ENCODE measurements at places on chromosomes 16 and 17.

- no peak for DNase-seq
Observed at GRCh38 chr17:6163612-6164333, 93.6 kb downstream of the WSCD1 start.

DNA sequence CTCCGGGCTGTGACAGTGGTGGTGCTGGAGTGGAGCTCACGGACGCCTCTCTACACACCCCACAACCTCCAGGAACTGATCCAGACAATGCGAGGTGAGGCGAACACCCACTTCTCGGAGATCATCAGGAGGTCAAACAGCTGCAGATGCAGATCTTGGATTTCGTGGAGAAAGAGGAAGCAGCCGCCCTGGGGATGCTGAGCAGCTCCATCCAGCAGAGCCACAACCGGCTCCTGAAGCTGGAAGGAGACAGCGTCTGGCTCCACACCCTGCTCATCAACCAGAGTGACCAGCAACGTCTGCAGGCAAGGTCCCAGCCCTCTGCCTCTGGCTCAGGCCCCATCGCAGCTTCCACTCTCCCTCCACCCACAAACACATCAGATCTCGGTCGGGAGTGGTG, 13.2 kb upstream of the SLC16A5 start:
- DNase-seq = no peak

- no peak for DNase-seq
Observed at GRCh38 chr16:89765292-89765830, 44.0 kb downstream of the ZNF276 start.

GRCh38 chr17:45325810-45326209, 9.0 kb upstream of the MAP3K14 start:
- peak; percentile 1 for DNase-seq

DNA sequence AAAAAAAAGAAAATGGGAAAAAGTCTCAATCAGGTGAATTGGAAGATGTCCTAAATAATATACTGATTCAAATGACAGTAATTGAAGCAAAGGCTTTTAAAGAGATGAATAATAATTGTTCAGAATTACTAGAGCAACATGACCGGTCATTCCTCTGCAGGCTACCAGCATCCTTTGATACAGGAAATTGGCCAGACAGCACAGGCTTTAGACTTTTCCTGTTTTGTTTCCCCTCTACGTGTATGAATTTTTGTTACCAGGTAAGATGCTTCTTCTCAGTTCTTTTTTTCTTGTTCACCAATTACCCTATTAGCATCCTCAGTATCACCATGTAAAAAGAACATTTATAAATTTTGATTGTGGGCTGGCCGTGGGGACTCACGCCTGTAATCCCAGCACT, 77.5 kb downstream of the RPGRIP1L start:
- DNase-seq = no peak

- no peak for DNase-seq
Observed at GRCh38 chr16:3485097-3485745, 10.1 kb downstream of the C16orf90 start.

- no peak for DNase-seq
Observed at GRCh38 chr16:9622268-9622667, 530.8 kb downstream of the HAPSTR1 start.

DNA sequence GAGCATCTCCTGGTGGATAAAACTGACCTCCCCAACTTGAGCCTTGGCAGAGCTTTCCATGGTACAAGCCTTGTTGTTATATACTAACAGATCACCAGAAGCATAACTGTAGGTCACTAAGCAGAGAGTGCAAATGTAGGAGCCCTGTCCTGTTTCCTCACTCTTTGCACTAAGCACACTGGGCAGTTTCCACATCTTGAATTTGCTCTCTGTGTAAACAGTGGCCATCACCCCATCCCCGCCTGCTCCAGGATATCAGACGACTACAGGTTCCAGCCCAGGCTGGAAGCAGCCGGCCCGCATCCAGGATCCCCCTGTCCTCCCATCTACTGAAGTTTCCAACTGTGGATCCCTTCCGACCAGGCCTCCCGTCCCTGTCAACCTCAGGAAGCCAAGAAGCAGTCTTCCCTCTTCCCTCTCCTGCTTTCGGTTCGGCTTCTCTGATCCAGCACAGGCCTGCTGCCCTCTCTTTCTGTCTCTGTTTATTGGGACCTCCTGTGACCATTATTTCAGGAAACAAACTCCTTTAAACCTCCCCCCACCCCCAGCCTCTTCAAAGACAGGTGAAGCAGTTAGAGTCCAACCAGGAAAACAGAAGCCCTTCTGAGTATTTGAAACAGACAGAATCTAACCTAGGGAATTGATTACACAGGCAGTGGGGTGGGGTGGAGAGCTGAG, 22.6 kb upstream of the CACNG4 start:
- DNase-seq = no peak

GRCh38 chr17:43574896-43575525, 28.9 kb upstream of the ETV4 start:
- no peak for DNase-seq

- no peak for DNase-seq
Observed at GRCh38 chr17:2799653-2800052, 3.4 kb downstream of the RAP1GAP2 start.

DNA sequence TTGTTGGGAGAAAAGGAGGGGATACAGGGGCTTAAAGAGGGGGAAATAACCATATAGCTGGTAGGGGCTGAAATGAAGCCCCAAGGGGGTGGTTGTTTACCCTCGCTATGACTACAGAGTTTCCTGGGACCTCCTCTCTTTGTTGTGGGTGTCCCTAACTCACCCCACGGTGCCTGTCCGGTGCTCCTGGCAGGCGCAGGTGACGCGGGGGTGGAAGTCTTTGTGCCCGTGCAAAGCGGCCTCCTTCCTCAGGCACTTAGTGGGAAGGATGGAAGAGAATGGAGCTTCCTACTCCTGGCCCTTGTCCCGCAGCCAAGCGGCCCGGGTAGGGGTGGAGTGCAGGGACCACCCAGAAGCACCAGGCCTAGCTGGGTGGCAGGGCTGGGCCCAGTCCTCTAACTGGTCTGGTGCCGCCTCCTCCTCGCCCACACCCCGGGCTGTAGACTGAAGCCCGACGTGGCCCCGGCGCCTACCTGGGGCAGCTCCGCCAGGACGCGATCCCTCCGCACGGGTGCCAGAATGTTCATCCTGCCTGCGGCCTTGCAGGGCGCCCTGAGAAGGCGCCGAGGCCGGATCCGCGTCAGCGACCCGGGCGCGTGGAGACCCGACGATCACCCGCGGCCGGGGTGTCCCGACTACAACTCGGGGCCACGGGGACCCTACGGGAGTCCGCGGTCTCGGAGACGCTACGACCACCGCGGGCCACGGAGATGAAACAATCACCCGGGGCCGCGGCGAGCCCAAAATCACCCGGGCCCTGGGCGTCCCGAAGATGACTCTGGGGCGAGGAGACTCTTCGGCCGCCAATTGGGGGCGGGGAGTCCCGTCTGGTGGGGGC, 709 bp downstream of the RAB34 start:
- DNase-seq = no peak

DNA sequence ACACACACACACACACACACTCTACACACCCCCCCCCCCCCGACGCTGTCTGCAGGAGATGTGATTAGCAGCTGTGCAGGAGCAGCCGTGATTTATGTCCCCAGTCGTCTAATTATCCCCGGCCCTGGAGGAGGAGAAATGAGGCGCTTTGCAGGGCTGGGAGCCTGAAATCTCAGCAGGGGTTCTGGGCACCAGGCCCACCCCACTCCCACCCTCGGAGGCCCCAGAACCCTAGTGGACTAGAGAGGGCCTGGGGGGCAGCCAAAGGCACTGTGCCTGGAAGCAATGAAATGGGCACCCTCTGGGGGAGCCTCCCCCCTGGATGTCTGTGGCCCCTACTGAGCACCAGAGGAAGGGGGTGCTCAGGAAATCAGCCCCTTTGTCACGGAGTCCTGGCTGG, 134.2 kb upstream of the CIBAR2 start:
- DNase-seq = no peak

- no peak for DNase-seq
Observed at GRCh38 chr17:58370309-58370708, 18.3 kb upstream of the SUPT4H1 start.

- DNase-seq = no peak
Observed at GRCh38 chr17:62161405-62162148, 96.5 kb upstream of the MED13 start.

GRCh38 chr17:74780443-74781238, 4.5 kb upstream of the NAT9 start:
- peak; percentile 63 for DNase-seq

GRCh38 chr17:63960006-63960405, 12.7 kb downstream of the SCN4A start:
- no peak for DNase-seq

DNA sequence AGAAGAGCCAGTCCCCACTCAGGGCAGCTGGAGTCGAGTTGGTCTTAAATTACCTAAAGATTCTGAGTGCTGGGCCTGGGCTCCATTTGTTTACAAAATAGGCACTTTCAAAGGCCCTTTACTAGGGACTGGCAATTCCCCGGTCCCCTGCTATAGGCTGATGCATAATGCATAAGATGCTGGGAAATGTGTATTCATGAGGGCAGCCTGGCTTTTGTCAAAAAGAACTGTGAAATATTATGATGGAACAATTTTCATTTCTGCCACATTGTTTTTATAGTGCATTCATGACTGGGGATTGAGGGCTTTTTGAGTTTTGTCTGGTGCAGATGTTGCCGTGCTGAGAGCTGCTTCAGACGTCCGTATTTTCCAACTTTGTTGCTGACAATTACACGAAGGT, 617.0 kb upstream of the CDH5 start:
- no peak for DNase-seq

DNA sequence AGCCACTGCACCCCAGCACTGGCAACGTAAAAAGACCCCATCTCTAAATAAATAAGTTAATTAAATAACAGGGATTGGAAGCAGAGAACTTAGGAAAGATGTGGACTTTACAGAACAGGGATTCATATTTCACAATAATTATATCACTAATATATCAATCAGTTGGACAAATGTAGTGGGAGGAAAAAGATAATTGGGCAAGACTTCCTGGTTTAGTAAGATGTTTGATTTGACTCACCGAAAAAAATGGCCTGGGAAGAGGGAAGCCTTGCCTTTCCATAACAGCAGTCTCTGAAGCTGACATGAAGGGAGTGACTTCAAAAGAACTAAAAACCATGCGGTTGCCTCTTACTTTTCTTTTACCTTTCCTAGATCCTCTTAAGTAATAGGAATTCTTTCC, 15.2 kb upstream of the C17orf78 start:
- no peak for DNase-seq

DNA sequence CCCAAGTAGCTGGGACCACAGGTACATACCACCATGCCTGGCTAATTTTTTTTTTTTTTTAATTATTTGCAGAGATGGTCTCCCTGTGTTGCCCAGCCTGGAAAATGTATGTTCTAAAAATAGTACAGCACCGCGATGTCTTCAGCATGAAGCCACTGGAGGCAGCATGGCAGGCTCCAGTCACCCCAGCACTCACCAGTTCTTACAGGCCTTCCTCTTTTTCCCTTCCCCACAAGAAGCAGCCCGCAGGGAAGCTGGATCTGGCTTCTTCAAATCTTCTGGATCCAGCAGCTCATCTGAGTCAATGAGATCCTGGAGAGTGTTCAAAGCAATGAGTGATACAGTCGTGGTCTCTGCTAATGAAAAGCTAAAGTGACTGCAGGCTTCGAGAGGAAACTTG, 16.2 kb downstream of the CIAPIN1 start:
- no peak for DNase-seq

GRCh38 chr16:70789595-70790447, 11.1 kb downstream of the VAC14 start:
- DNase-seq = no peak

DNA sequence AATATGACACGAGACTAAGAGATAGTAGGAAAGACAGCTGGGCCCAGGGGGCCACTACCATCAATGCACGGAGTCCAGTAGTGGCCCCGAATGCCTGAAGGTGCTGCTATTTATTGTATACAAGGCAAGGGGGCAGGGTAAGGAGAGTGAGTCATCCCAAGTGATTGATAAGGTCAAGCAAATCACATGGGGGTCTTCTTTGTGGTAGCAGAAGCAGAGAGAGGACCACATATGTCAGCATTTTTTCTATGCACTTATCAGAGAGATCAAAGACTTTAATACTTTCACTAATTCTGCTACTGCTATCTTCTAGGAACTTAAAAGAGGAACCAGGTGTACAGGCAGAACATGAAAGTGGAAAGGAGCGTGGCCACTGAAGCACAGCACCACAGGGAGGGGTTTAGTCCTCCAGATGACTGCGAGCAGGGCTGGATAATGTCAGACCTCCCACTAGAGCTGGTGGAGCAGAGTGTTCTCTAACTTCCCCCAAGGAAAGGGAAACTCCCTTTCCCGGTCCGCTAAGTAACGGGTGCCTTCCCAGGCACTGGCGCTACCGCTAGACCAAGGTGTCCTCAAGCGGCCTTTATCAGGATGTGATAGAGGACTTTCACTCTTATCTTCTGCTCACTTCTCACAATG, 26.4 kb upstream of the ARL4D start:
- DNase-seq = no peak

DNA sequence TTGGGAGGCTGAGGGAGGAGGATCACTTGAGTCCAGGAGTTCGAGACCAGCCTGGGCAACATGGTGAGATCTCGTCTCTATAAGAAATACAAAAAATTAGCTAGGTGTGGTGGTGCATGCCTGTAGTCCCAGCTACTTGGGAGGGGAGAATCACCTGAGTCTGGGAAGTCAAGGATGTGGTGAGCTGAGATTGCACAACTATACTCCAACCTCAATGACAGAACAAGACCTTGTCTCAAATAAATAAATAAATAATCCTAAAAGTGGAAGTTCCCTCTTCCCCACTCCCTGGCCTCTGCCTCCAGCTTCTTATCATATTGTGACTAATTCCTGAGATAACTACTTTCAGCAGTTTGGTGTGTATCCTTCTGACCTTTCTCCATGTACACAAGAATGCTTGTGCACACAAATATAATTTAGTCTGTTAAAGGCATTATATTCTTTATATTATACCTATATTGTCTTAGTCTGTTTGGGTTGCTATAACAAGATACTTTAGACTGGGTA, 23.5 kb upstream of the DNAJA2 start:
- no peak for DNase-seq

- DNase-seq = no peak
Observed at GRCh38 chr17:7312432-7313087, 2.6 kb downstream of the GPS2 start.

DNA sequence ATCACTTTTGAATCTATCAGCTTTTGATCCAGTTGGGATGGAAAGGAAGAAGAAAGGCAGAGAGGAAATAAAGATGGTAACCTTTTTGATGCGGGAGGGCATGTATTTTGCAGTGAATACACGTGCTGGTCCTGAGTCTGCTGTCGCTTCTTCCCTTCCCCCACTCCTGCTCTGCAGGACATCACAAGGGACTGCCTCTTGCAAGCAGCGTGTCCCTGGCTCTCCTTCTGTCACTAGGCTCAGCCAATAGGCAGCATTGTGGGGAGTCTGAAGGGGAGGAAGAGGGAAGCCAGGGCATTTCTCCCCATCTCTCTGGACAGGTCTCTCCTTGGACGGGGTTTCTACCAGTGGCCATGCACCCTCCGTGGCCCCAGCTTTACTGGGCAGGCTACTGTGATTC, 15.7 kb upstream of the WFDC1 start:
- no peak for DNase-seq

- no peak for DNase-seq
Observed at GRCh38 chr17:48384164-48384563, 45.9 kb downstream of the SKAP1 start.

GRCh38 chr16:23306199-23307100, 4.3 kb downstream of the SCNN1B start:
- DNase-seq = no peak

Data from activated CD4-positive, alpha-beta memory T cell treated with anti-CD3 and anti-CD28 coated beads for 36 hours (primary cell).